ENCODE measurements at places on chromosomes 2 and 18. TPM values are rescaled to one million over a fixed set of nuclear protein-coding genes. Genes with fewer than 3 reads are reported as not detected.

The MAPK4 gene
- not detected for total RNA-seq

The C2orf66 gene
- not detected for total RNA-seq

The FOXD4L1 gene
- total RNA-seq: 0.16 TPM

The ATP6V1C2 gene
- total RNA-seq: not detected

The RAB17 gene
- total RNA-seq: 0.31 TPM

The ADAM23 gene
- total RNA-seq: 0.10 TPM

The B4GALT6 gene
- total RNA-seq: 3.2 TPM

The SPIRE1 gene
- total RNA-seq: 4.6 TPM

The DPP4 gene
- total RNA-seq: 22.4 TPM

DNA sequence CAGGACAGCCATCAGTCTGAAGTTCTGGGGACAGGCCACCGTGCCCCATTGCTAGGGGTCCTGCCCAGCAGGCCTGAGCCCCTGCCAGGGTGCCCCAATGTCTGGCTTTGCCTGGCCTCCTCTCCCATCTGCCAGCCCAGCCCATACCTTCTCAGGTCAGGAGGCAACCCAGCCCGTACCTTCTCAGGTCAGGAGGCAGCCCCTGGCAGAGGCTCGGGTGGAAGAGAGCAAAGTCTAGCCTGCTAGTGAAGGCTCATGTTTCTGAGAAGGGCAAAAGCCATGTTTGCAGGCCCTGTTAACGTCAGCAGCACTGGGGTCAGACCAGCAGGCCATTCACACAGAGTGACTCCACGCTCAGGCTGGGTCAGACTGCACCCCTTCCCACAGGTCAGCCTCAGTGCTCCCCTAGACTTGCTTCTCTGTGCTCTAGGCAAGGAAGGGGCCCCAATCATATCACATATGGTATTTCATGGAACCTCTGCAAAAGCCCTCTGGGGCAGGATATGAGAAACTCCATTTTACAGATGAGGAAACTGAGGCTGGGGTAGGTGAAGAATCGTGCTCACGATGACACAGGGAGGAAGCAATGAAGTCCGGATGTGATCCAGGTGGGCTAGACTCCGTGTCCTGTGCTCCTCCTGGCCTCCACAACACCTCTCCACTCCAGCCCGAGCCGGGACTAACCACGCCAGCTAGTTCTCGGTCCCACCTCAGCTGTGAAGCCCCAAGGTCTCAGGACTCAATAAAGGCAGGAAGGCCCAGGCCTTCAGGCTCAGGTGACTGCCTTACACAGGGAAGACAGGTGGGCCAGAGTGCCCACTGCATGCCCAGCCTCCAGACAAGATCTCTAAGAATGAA, 9.5 kb downstream of the SDC1 start:
- DNase-seq: no peak

DNA sequence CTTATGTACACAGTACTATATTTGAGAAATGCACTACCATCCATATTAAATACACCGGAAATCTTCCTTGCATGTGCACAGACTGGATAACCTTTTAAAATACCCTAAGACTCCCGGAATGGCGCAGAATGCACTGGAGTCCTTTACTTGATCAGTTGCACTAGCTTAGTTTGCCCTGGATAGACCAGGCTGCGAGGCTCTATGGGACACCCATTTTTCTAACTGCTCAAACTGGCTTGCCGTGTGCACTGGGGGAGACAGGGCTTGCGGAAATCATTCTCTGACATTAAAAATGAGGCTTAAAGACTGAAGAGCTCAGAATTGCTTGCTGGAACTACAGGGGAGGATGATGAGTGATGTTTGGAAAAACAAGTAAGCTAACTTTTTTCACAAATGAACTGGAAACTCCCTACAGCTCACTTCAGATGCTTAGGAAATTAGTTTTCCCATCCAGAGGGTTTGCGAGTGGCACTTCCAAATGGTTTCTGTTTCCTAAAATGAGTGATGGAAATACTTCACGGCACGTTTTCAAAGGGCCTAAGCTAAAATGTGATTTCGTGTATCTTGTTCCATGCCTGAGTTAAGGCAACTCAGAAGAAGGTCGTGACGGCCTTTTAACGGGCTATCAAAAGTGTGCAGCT, 2.7 kb downstream of the NCK2 start:
- no peak for DNase-seq

GRCh38 chr2:100412881-100413321, 4.6 kb downstream of the CHST10 start:
- no peak for DNase-seq

GRCh38 chr2:633371-633770, 43.8 kb downstream of the TMEM18 start:
- no peak for DNase-seq

DNA sequence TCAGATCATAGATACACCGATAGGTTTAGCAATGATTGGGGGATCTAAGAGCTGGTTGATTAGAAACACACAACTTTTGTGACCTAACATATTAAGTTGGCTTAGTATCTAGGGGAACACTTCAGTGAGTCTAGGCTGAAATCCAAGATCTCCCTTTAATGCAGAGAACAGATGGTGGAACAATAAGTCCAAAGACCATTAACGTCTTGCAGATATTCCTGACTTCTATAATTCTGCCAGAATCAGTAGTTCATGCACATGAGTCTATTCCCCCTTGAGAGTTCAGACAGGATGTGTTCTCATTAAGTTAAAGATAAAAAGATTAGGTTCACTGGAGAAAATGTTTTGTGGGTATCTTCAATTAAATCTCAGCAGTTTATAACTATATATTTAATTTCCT, 506.5 kb downstream of the TSN start:
- no peak for DNase-seq

GRCh38 chr18:49813069-49813318, 339 bp downstream of the ACAA2 start:
- peak; percentile 24 for DNase-seq

DNA sequence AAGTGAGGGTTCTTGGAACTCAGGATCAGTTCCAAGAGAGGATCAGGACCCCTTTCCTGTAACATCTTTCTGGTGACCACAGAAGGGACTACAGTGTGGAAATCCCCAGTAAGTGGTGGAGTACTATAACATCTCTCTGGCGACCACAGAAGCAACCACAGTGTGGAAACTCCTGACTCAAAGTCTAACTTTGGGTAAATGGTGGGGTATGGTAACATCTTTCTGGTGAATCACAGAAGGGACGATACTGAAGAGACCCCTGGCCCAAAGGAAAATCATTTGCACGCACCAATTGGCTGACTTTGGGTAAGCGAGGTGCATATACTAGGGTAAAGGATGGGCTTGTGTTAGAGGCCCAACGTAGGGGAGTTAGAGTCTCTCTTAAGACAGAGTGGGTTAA, 56.3 kb upstream of the GULP1 start:
- DNase-seq: peak; percentile 57

- no peak for DNase-seq
These were observed 667.6 kb upstream of the ACVR2A start for GRCh38 chr2:147177071-147177857.

DNA sequence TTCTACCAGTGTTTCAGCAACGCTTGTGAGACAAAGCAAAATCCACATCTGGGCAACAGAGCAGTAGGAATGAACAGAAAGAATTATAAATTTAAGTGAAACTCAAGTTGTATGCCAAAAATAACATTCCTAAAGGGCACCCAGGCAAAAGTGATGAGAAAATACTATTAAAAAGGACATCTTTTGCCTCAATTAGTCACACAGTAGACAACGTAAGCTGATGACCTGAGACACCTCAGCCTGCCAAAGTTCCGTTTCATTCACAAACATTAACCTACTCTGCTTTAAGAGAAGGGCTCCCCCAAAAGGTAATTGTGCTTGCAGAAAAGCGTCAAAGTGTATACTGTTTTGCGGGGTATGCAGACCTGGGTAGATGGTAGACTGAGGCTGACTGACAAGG, 7.2 kb downstream of the HDLBP start:
- no peak for DNase-seq

- no peak for DNase-seq
These were observed 721.0 kb upstream of the PKDCC start for GRCh38 chr2:41326851-41327250.

DNA sequence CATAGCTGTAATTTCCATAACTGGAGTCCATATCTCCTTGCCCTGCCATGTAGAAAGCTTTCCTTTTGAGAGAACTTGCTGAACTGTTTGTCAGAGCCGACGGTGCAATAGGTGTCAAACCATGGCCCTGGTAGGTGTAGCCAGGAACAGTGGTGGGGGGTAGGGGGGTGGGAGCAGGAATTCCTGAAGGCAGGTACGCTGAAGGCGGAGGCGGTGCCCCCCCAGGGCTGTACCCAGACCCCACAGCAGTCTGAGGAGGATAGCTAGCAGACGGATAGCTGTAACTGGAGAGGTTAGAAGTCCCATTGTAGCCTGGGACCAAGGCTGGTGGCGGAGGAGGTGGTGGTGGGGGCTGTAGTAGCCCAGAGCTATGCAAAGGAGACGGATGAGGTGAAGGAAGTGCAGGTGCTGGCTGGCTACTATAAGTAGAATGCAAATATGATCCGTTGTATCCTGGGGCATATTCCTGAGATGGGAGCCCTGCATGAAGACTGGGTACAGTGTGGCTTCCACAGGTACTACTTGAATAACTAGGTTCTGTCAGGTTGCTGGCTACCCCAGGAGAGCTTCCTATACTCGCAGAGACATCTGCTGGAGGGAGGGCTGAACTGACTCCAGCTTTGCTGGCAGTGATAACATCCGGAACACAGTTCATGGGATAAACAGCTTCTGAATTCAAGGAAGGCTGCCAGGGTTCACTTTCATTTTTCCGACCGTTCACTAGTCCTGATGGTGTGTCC, 124.8 kb downstream of the FIGN start:
- no peak for DNase-seq

- no peak for DNase-seq
These were observed 230.8 kb downstream of the ATAD2B start for GRCh38 chr2:23695890-23696751.

DNA sequence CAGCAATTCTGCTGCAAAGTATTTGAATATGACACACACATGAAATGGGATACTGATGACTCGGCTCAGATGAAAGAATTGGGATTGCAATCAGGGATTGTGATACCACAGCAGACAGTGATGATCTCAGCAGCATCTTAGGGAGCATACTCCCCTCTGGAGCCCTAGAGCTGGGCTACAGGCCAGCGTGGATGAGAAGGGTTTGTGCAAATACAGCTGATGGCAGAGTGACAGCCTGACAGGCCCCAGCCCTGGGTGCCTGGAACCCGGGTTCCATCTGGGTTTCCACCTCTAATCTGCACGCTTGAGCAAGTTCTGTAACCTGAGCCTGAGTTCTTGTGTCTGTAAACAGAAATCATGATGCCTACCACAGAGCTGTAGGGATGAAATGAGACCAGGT, 418.0 kb downstream of the LRATD1 start:
- DNase-seq: no peak

- DNase-seq: no peak
These were observed 46.7 kb upstream of the FLACC1 start for GRCh38 chr2:201403880-201404279.

GRCh38 chr2:11368059-11368572, 23.7 kb upstream of the ROCK2 start:
- no peak for DNase-seq

- DNase-seq: no peak
These were observed 88.2 kb downstream of the NCOA1 start for GRCh38 chr2:24579053-24579803.

- DNase-seq: peak; percentile 30
These were observed 20.3 kb upstream of the CYP1B1 start for GRCh38 chr2:38095996-38096861.

DNA sequence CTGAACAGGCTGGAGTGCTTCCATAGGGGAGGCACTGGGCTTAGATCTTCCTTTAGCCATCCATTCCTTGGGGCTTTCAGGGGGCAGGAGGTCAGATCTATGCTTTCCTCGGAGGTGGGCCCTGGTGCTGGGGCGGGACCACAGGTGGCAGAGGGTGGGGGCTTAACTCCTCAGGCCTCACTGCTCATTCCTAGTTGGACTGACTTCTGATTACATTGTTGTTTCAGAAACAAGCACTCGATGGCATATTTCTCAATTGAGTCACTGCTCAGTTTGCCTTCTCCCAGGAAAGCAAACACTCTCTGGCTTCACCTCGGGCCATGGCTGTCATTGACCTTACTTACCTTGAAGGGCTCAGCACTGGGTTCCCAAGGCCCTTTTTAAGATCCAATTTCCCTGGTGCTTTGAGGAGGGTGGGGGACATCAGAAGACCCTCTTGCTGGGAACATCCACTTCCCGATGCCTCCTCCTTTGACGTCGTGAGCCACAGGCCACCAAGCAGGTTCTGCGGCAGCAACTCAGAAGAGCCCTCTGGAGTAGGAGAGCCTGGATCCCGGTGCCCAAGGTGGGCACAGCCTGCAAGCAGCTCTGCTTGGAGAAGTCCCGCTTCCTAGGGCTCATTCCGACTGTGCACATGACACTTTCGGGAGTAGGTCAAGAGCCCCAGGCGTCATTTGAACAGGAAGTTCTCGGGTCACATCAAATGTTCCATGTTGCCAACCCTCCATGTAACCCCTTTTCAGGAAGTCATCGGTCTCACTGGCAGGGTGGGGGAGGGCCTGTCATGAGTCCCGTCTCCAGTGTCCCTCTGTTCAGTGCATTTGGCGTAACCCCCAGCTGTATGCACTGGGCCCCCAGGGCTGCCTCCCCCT, 40.6 kb downstream of the SDC1 start:
- DNase-seq: no peak

- no peak for DNase-seq
These were observed 72.7 kb downstream of the CABLES1 start for GRCh38 chr18:23207994-23208393.

DNA sequence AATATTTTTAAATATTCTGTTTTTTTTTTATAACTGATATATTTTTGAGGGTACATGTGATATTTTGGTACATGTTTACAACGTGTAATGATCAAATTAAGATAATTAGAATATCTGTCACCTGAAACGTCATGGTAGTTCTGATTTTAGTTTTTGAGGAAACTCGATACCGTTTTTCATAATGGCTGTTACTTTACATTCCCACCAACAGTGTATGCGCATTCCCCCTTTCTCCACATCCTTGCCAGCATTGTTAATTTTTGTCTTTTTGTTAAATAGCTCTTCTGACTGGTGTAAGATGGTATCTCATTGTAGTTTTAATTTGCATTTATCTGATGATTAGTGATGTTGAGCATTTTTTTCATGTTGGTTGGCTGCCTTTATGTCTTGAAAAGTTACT, 206.8 kb upstream of the STON1 start:
- no peak for DNase-seq

- DNase-seq: no peak
These were observed 731.7 kb upstream of the ZNF804A start for GRCh38 chr2:183866666-183867065.

GRCh38 chr18:28075501-28075900, 101.4 kb downstream of the CDH2 start:
- DNase-seq: no peak

DNA sequence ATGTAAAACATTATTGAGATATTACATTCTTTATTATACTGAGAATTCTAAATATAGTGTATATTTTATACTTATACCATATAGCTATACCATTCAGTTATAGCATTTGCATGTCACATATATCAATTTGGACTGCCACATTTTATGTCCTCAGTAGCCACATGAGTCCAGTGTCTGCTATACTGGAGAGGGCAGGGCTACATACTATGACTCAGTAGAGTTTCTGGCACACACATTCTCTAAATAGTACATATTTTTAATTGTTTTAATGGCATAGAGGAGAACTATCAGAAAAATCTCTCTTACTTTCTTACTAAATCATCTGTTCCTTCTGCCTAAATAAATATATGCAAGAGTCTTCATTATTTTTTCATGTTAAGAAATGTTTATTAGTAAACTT, 55.4 kb upstream of the COL5A2 start:
- DNase-seq: no peak

- DNase-seq: no peak
These were observed 7.4 kb upstream of the CCNYL1 start for GRCh38 chr2:207704078-207704477.

- DNase-seq: no peak
These were observed 695.1 kb downstream of the PLCL1 start for GRCh38 chr2:198499539-198499938.
